ENCODE measurements at places on chromosomes 3 and 15.

GRCh38 chr3:151871639-151872468 is 1.6 kb upstream of the SUCNR1 start:
- no peak for DNase-seq

DNA sequence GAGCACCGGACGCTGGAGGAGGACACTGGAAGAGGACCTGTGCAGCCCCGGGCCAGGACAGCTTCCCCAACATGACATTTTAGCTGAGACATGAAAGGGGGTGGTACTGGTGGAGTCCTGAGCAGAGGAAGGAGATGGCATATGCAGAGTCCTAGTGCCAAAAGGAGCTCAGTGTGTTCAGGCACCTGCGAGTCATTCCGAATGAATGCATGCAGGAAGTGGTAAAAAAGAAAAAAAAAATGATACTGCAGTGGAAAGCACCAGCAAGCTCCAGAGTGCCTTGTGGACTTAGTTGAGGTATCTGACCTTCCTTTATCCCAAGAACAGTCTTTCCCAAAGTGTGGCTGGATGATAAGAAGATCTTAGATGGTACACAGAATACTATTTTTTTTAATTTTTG is 6.6 kb upstream of the ZNF148 start:
- no peak for DNase-seq

GRCh38 chr3:197501496-197501878 is 54.3 kb downstream of the BDH1 start:
- no peak for DNase-seq

DNA sequence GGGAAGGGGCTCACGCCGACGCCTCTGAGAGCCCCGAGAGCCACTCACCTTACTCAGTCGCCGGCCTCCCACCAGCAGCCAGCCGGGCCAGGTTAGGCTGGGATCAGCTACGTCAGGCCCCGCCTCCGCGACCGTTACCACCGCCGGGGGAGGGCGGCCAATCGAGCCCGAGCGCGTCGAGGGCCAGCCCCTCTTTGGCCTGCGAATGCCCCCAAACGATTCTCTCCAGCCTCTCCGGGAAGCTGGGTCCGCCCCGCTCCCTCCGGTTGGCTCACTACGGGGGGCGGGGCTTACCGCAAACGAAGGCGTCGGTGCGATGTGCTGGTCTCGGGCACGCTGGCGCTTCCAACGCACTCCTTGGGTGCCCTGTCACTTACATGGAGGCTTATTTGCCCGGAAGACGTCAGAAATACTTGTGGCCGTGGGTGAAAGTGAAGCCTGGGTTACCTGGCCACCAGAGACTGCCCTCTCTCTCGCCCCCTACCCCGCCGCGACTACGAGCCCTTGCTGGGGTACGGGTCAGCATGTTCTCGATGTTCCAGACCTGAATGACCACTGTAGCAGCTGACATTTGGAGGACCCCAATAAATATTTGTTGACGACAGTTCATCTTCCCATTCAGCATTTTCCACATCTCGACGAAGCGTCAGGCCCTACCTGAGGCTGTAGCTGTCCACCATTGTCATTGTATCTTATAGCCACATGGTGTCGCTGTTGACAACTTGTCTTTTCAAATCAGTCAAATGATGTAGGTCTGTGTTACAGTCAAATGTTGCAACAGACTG is at the start of gene CEP70:
CEP70 (minus strand) TSS at position 111 of the 785 bp plus-strand sequence. CDS start 21,333 bp downstream, outside the sequence.
- peak; percentile 94 for DNase-seq

GRCh38 chr3:52036829-52037228 is 19.5 kb downstream of the DUSP7 start:
- DNase-seq = no peak

GRCh38 chr3:123409443-123410148 is 39.3 kb downstream of the ADCY5 start:
- peak; percentile 72 for DNase-seq

GRCh38 chr15:101406036-101406435 is 83.5 kb downstream of the PCSK6 start:
- no peak for DNase-seq

Measured in mucosa of gallbladder (tissue), 1 donor.